ENCODE measurements at places on chromosomes 6 and 20.
A peak's percentile ranks its signal among the peaks of the same experiment; 100 is the strongest.

GRCh38 chr20:52493171-52493721, 301.7 kb upstream of the ZFP64 start:
- peak; percentile 10 for DNase-seq

DNA sequence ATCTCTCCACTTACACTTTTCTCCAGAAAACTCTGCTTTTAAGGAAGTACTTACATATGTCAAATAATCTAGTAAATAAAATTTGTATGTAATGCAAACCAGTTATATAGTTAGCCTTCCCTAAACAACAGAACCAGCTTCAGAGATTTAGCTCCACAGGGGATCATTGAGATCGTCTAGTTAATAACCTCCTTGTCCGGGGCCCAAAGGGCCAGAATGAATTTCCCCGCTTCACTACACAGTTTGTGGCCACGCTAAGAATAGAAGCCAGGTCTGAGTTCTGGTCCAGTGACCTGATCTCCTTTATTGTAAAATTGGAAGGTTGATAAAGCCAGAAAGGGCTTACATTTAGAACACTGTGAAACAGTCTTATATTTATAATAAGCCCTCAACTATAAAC, 245.2 kb downstream of the TPBG start:
- DNase-seq, result no peak

GRCh38 chr6:91155129-91155785, 568.4 kb upstream of the MAP3K7 start:
- no peak for DNase-seq

DNA sequence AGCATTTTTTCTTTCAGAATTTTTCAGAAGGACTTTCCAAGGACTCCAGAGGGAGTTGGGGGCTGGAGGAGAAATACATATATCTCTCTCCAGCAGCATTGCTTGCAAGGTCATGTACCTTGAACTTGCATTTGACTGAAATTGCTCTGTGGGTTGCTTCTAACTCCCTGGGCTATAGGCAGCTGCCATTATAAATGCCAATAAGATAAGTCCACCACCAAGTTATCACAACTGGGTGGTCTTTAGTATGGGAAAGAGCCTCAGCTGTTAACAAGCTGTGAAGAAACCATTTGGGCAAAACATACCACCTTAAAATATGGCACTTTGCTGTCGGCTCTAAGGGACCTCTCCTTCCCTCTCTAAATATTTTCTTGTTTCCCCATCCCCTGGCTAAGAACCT, 20.9 kb upstream of the CITED2 start:
- no peak for DNase-seq

GRCh38 chr20:63675681-63676368, 17.7 kb downstream of the RTEL1 start:
- no peak for DNase-seq

DNA sequence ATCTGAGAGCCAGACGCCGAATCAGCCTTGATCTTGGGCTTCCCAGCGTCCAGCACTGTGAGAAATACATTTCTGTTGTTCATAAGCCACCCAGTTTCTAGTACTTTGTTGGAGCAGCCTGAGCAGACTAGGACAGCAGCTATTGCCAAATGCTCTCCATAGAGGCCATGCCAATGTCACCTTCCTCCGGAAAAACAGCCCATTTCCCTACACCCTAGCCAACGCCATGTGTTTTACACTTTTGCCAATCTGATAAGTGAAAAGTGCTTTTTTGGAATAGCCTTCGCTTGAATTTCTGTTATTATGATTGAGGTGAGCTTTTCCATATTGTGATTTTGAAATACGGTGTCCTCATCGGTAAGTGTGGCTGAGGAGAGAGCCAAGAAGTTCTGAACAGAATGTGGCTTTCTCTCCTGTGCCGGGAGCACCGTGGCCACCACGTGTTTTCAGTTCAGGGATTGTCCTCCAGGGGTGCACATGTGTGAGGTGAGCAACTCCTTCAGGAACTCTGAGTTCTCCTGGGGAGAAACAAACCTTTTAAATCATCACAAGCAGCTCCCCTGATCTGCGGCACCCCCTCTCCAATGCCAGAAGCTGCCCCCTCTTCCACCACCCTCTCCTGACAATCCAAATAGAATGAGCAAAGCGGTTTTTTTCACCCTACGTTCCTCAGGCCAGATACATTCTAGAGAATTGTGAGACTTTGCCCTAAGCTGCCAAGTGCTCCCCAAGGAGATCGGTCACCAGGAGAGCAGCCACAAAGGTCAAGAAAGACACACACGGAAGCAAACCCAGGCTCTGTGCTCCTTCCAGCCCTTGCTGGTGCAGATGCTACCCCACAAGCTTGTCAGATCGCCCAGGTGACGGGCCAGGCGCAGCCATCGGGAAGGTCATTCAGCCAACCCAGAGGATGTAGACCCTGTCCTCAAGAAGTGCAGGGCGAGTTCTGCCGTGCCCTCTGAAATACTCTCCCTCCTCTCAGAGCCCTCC, 36.0 kb downstream of the TAF8 start:
- peak; percentile 58 for DNase-seq

DNA sequence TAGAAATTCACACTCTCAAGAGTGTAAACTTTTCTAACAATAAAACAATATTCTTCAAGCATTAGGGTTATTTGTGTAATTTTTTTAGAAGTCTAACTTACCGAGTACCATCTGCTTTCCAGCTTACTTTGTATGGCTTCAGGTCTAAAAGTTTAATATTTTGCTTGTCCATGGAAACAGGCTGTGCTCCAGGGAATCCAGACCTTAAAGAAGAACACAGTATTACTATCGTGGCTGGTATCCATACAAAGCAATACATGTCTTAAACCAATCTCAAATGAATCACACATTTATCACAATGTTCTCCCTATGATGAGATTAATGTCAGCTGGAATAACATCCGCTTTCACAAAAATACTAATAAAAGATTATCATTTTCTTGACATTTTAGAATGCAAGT, 73.0 kb downstream of the RNGTT start:
- no peak for DNase-seq
